Activated CD4-positive, alpha-beta memory T cell treated with anti-CD3 and anti-CD28 coated beads, Interleukin-2, amount 10 ng/mL, durations not matched to agents 7 days and 5 days (primary cell): ENCODE measurements at places on chromosomes 6 and 20. TPM values are rescaled to one million over a fixed set of nuclear protein-coding genes. Genes with fewer than 3 reads are reported as not detected.

GRCh38 chr6:16438718-16439591, 200.6 kb downstream of the GMPR start:
- peak; percentile 43 for DNase-seq

DNA sequence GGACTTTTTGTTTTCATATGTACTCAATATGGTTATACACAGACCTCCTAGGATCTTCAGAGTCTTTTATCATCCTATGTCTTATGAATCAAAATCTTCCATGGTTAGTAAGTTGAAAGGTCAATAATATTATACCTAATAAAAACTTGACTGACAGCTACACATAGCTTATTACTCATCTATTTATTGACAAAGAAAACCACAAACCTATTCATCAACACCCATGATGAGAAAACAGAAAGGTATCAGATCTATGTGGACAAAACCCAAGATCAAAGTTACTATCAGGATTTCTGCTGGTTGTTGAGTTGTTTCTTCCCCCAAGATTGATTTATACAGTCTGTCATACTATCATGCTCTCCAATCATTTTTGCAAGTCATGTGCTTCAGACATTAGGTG, 460.1 kb upstream of the MANEA start:
- no peak for DNase-seq

FNDC11 gene
- 0.30 TPM for total RNA-seq

MAP7 gene
- 1.8 TPM for total RNA-seq

GRCh38 chr6:65745614-65746013, 38.6 kb upstream of the EYS start:
- DNase-seq = no peak

GRCh38 chr6:6730831-6731230, 142.3 kb downstream of the LY86 start:
- no peak for DNase-seq
